ENCODE measurements at places on chromosomes 5 and 9. TPM values are rescaled to one million over a fixed set of nuclear protein-coding genes. Genes with fewer than 3 reads are reported as not detected.
A peak's percentile ranks its signal among the peaks of the same experiment; 100 is the strongest.

IFNA5 gene
- not detected for total RNA-seq

C5orf52 gene
- total RNA-seq: not detected

DAB2 gene
- 103 TPM for total RNA-seq

CYLC2 gene
- not detected for total RNA-seq

POU5F2 gene
- total RNA-seq: 4.9 TPM

GM2A gene
- 26.3 TPM for total RNA-seq

ADGRD2 gene
- total RNA-seq: not detected

STX17 gene
- total RNA-seq: 40.2 TPM

GRCh38 chr5:61576556-61576955 lies 244.5 kb downstream of the ZSWIM6 start:
- no peak for DNase-seq

- no peak for DNase-seq
These were observed 42.1 kb upstream of the EEIG1 start for GRCh38 chr9:128022886-128023285.

- no peak for DNase-seq
These were observed 5.5 kb downstream of the CD74 start for GRCh38 chr5:150407096-150407720.

GRCh38 chr9:107299437-107299836 lies 16.4 kb downstream of the RAD23B start:
- DNase-seq: no peak

DNA sequence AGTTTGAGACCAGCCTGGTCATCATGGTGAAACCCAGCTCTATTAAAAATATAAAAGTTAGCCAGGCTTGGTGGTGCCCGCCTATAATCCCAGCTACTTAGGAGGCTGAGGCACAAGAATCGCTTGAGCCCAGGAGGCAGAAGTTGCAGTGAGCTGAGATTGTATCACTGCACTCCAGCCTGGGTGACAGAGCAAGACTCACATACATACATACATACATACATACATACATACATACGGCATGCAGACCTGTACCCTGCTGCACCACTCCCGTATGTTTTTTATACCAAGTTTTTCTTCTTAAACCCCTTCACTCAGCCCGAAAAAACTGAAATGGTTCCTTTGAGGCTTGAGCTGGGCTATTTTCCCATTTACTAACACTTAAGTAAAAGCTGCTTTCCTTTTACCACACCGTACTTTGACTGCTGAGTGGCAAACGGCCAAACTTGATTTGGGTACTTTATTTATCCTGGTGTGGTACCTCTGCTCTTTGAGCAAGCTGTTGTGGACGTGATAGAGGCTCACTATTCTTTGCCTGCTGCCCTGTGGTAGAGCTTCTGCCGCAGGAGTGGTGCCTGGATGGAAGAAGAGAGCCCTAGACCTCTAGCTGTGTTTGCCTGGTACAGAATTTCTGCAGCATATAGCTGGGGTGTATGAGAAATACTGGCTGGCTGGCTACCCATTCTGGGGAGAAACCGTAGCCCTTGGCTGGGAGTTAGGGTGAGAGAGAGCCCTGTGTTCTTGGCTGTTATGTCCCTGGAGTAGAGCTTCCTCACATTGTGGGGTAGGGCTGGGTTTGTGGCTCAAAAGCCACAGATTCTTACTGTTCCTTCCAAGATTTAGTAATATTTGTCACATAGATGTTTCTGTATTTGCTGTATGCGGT lies 19.4 kb downstream of the IPO11 start:
- DNase-seq: no peak

GRCh38 chr5:149834246-149834855 lies 104.2 kb downstream of the PPARGC1B start:
- DNase-seq: peak; percentile 65

GRCh38 chr5:7881091-7881490 lies 12.1 kb downstream of the MTRR start:
- DNase-seq: no peak

GRCh38 chr9:7079051-7079450 lies 321.3 kb downstream of the KDM4C start:
- DNase-seq: no peak

DNA sequence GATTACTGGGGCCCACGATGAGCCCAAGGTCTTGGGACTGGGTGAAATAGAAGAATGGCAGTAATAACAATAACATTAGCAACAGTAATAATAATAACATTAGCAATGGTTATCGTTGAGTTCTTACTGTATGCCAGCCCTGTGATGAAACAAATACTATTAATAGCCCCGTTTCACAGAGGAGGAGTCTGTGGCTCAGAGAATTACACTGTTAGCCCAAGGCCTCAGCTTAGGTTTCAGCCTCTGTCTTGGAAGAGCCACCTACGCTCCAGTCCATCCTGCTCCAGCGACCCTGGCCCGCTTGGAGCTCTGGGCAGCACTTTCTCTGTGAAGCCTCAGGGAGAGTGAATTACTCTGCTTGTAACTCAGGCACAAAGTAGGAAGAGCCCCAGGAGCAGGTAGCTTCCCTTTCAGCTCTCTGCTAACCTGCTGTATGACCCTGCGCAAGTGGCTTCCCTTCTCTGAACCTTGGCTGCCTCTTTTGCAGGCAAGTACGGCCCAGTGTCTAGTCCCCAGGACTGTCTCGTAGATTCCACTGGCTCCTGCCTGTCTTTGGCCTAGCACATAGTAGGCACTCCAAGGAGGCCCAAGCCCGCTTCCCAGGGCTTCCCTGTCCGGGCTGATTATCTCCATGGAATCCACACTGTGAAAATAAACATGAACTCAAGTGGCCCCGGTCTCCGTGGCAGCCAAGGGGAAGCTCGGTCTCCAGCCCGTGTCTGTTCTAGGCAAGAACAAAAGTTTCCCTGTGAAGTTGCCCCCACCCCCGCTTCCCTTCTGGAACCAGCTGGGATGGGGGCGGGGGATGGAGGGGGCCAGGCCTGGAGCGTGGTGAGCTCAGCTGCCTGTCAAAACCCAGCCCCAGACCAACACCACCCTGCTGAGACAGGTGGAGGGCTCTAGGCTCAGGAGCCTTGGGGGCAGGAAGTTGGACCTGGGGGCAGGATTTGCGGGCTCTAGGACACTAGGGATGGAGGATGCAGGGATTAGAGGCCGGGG lies 26.2 kb upstream of the LMX1B start:
- no peak for DNase-seq

GRCh38 chr5:133970325-133970909 lies 2.0 kb upstream of the C5orf15 start:
- DNase-seq: no peak

DNA sequence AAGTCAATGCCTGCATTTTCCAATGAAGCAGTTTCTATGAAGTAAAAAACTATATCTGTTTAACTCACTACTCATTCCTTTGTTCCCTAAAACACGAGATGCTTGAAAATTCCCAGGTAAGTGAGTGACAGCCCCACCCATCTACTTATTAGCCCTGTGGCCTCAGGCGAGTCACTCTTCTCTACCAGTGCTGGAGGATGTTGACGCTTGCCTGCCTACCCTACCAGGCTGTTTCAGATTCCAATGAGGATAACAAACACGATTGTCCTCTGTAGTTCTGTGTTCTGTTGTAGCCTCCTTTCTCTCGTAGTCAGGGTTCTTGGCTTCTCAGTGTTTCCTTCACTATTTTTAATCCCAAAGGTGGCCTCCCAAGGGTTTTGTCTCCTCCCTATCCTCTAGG lies 388.8 kb downstream of the KDM4C start:
- no peak for DNase-seq

GRCh38 chr9:134066526-134066912 lies 1.3 kb downstream of the BRD3 start:
- no peak for DNase-seq

DNA sequence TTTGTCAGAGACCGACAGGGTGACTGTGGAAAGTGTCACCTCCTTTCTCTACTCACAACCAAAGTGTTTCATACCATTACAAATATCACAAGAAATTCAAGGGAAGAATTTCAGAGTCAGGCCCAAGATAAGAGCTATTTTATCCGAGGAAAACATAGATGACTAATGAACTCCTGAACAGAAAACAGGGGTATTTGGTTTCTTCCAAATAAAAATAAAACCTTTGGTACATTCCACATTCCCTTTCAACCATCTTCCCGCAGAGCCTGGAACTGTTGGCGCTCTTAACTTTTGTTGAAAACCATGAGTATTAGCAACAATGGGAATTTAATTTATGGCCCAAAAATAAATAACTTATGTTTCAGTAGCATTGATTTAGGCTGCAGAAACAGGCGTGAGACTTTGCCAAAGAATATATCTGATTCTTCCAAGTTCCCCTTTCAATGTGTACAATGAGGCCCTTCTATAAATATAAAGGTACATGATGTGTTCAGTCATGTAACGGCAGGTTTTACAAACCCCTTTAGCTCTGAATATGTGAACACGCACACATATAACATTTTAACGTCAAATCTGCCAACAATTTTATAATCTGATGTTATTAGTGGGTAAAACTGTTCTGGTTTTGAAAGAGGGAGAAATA lies 69.5 kb downstream of the RETREG1 start:
- DNase-seq: no peak

DNA sequence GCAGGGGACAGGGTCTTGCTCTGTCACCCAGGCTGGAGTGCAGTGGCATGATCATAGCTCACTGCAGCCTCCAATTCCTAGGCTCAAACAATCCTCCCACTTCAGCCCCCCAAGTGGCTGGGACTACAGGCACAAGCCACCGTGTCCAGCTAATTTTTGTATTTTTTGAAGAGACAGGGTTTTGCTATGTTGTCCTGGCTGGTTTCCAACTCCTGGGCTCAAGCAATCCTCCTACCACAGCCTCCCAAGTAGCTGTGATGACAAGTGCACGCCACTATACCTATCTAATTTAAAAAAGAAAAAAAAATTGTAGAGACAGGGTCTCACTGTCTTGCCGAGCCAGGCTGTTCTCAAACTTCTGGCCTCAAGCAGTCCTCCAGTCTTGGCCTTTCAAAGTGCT lies 31.6 kb upstream of the LECT2 start:
- DNase-seq: no peak

DNA sequence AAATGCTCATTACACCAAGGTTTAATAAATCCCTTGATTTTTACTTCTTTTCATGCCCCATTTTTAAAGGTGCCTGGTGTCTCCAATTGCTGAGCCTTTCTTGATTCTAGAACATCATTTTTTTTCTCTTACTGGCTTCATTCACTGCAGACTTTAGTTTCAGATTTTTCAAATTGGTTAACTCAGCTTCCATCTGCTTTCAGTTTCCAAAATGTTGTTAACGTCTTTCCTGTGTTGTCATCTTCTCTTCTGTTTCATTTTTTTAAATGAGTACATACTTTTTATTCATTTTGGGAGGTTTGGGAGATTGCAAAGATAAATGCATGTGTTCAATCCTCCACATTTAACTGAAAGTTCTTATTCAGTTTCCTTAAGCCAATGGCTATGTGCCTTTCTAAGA lies 126.4 kb upstream of the CCNG1 start:
- no peak for DNase-seq

GRCh38 chr9:78316166-78316892 lies 19.4 kb downstream of the PSAT1 start:
- DNase-seq: no peak

DNA sequence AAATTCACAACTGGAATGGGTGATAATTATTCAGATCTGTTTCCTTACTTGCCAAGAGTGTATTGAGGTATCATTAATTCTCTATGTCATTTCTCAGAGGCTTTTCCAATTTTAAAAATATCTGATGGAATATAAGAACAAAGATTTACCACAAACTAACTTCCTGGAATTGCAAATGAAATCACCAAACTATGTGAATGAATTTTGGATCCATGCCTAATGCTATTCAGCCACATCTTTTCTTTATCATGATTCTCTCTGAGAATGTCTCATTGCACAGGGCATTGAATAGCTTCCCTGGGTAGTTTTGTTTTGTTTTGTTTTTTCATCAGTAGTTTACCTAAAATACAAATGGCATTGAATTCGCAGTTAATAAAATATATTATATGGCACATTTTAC lies 146.9 kb upstream of the FBN2 start:
- DNase-seq: peak; percentile 61

DNA sequence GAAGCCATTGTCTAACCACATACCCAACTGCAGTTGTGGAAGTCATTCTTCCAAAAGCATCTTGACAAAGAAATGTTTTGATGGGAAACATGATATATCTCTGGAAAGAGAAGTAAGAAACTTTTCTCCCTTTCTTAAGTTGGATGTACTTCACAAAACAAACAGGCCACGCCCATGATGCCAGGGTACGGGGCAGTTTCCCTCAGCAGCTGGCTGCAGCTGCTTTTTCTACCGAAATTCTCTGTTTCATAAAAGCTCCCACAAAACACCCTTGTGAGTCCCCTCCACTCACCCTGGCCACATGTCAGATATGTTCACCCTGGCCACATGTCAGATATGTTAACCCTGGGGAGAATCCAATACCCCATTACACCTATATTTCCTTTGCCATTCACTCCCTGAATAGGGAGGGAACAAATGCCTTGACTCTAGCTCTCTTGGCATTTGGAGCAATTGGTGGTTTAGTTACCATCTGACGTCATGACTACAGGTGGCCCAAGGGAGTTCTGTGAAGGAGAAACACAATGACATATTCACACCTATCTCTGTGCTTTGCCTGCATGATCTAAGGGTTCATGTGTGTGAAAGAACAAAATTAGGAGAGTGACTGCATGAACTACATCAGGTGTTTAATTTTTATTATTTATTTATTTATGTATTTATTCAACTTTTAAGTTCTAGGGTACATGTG lies 103.0 kb downstream of the AOPEP start:
- no peak for DNase-seq

DNA sequence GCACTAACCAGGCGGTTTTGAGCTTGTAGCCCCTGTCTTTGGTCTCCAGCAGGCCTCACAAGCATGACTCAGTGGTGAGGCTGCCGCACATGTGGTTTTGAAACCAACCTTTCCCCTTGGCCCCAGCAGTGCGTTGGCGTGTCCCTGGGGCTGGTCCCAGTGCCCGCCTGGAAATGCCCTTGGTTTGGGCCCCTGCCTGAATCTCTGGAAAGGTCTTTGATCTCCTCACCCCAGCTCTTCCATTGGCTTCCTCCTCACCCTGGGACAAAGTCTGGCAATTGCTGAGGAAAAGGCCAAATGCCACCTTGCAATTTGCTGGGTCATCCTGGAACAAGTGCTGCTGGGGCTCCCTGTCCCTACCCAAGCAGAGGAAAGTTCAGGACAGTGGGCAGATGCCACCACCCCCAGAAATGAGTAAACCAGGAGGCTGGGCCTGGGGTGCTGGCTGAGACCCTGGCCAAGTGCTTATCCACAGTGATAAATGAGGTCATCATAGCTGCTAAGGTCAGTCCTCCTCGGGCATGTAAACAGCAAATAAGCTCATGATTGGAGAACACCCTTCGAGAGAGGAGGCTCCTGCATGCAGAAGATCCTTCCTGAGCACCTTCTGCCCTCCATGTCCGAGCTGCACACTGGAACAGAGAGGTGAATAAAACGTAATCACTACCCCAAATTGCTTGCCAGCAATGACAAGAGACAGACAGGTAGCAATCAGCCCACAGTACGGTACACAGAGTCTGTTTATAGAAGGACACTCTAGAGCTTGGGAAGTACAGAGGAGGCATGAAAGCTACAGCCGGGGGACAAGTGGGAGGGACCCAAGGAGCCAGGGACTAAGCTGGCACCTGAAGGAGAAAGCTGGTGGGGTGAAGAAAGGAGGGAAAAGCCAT lies 98.9 kb upstream of the CPEB4 start:
- no peak for DNase-seq

- DNase-seq: no peak
These were observed 2.2 kb upstream of the ZNF366 start for GRCh38 chr5:72509401-72509800.

Measured in skin of body (tissue), 3 donors.